ENCODE measurements at places on chromosomes 5 and 9. TPM values are rescaled to one million over a fixed set of nuclear protein-coding genes. Genes with fewer than 3 reads are reported as not detected.

The SHISAL2B gene
- not detected for total RNA-seq

The PLAC8L1 gene
- 0.49 TPM for total RNA-seq

The C5orf58 gene
- not detected for total RNA-seq

The CKS2 gene
- total RNA-seq, result 3.6 TPM

The ERAP2 gene
- 6.4 TPM for total RNA-seq

The MARVELD2 gene
- total RNA-seq, result not detected

The RASGEF1C gene
- total RNA-seq, result not detected

- no peak for DNase-seq
- no peaks in the 10 kb centered on the region for H3K27me3 ChIP-seq
- H3K36me3 ChIP-seq, result no peaks in the 10 kb centered on the region
- H3K4me3 ChIP-seq, result no peak overlapping the region
- H3K27ac ChIP-seq, result no peak overlapping the region
These were observed 383.9 kb upstream of the DAB2 start for GRCh38 chr5:39808656-39809055.

DNA sequence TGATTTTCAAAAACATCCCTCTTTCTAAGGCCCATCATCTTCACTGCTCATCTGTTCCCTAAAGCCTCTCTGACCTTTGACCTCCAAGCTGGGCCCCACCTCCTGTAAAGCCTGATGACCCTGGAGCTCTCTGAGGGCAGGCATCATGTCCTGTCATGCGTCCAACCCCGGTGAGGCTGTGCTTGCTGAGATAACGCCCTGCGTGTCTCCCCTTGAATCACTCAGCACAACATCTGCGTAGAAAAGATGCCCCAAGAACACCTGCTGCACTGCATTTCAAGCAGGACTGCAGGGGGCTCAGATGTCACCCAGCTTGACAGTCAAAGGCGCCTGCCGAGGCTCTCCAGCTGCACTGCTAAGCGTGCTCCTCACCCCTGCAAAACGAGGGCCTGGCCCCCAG lies 78.0 kb downstream of the OTULIN start:
- no peaks in the 10 kb centered on the region for H3K27me3 ChIP-seq
- H3K27ac ChIP-seq, result peak overlapping the region; percentile 86
- peaks cover 39% of the 10 kb centered on the region for H3K36me3 ChIP-seq
- H3K4me3 ChIP-seq, result no peak overlapping the region
- H3K4me1 ChIP-seq, result peaks cover 31% of the 10 kb centered on the region

DNA sequence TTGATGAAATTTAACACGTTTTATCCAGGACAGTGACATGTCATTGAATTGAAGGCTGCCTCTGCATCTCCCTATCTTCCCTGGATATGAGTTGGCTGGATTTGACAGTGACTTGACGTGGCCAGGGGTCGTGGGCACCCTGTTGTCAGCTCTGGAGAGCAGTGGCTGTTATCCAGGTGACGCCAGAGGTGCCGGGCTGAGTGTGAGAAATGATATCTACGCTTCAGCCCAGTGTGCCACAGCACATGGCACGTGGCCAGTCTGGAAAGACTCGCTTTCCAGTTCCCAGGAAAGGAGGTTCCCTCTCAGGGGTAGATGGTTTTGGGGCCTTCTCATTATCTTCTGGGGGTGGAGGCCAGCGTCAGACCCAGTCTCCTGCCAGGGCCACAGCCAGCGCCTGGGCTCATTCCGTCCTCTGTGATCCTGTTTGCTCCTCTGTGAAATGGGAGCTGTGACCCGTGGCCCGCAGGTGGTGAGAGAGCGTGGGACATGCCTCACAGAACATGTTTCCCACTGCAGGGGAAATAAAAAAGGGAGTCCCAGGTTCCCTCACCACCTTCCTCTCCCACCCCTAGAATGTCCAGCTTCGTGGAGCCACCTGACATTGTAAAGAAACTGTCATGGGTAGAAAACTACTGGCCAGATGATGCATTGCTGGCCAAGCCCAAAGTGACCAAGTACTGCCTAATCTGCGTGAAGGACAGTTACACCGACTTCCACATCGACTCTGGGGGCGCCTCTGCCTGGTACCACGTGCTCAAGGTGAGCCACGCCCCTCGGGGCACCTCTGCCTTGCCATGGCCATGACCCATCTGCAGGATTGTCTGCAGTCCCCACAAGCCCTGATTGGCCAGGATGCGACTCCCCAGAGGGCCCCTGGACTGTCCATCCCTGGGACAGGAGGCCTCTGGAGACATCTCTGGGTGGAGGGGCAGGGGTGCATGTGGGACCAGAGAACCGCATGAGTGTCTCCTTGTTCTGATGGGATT lies 76.5 kb downstream of the PHF2 start:
- no peak overlapping the region for H3K27ac ChIP-seq
- H3K4me1 ChIP-seq, result no peaks in the 10 kb centered on the region
- H3K36me3 ChIP-seq, result no peaks in the 10 kb centered on the region
- DNase-seq, result no peak
- H3K27me3 ChIP-seq, result no peaks in the 10 kb centered on the region
- H3K4me3 ChIP-seq, result no peak overlapping the region

DNA sequence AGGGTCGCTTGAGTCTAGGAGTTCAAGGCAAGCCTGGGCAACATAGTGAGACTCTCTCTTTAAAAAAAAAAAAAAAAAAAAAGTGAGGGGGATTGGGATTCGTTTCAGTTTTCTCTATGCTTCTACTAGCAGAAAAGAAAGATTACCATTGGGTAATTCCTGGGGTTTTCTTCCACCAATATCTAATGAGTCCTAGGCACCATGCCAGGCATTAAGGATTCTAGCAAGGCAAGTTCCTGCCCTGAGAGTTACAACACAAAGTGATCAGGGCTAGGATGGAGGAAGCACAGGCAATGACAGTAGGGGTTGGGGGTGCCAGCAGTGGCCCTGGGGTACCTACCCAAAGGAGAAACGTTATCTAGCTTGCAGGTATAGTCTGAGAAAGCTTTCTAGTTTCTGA lies 90.8 kb downstream of the PCDH1 start:
- H3K27ac ChIP-seq, result no peak overlapping the region
- no peak for DNase-seq
- H3K27me3 ChIP-seq, result no peaks in the 10 kb centered on the region
- no peaks in the 10 kb centered on the region for H3K4me1 ChIP-seq
- no peak overlapping the region for H3K4me3 ChIP-seq

- H3K27ac ChIP-seq, result no peak overlapping the region
- no peak overlapping the region for H3K4me3 ChIP-seq
- H3K36me3 ChIP-seq, result no peaks in the 10 kb centered on the region
These were observed 83.9 kb upstream of the CXCL14 start for GRCh38 chr5:135662683-135663082.

GRCh38 chr5:82723168-82723567 lies 354.0 kb downstream of the TMEM167A start:
- no peak overlapping the region for H3K4me3 ChIP-seq
- H3K36me3 ChIP-seq, result no peaks in the 10 kb centered on the region
- H3K4me1 ChIP-seq, result no peaks in the 10 kb centered on the region

- H3K36me3 ChIP-seq, result no peaks in the 10 kb centered on the region
- H3K4me3 ChIP-seq, result no peak overlapping the region
- no peak overlapping the region for H3K27ac ChIP-seq
- H3K4me1 ChIP-seq, result peaks cover 2% of the 10 kb centered on the region
These were observed 321.9 kb downstream of the EBF1 start for GRCh38 chr5:158777647-158778350.

- H3K27me3 ChIP-seq, result no peaks in the 10 kb centered on the region
- no peak overlapping the region for H3K4me3 ChIP-seq
- DNase-seq, result no peak
- H3K36me3 ChIP-seq, result no peaks in the 10 kb centered on the region
These were observed 8.9 kb downstream of the MRPL22 start for GRCh38 chr5:154949781-154950180.

DNA sequence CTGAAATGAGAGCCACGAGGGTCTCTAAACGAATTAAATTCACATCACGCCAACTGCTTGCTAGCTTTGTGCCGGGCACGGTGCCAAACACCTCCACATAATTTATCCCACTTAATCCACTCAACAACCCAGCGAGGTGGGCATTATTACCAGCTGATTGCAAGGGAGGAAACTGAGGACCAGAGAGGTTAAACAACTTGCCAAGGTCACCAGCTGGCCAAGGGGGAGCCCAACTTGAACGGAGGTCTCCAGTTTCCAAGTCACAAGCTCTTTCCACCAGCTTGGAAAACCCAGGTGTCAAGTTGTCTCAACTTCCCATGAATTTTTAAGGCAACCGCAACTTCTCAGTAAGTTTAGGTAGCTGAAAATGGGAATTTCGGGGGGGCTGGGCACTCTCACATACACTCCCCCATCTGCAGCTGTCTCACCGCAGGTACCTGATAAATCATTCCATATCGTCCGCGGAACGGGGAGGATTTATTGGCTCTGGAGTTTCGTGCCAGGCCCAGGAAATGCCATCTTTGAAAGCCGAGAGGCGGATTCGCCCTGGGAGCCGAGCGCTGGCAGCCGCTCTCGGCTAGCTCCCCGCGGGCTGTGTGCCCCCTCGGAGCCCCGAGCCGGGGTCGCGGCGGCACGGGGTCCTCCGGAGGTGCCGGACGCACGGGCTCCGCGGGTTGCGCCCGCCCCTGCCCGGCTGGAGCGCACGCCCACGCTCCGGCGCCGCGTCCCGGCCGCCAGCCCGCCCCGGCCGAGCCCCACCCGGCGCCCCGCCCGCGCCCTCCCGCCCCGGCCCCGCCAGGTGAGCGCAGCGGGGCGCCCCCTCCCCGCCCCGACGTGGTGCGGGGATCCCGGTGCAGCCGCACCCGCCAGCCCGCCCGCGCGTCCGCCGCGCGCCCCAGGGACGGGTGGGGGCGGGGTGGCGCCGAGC lies 617 bp downstream of the PTPN3 start:
- H3K27ac ChIP-seq, result peak overlapping the region; percentile 85
- DNase-seq, result peak; percentile 19
- peak overlapping the region; percentile 73 for H3K4me3 ChIP-seq
- peaks cover 6% of the 10 kb centered on the region for H3K27me3 ChIP-seq

DNA sequence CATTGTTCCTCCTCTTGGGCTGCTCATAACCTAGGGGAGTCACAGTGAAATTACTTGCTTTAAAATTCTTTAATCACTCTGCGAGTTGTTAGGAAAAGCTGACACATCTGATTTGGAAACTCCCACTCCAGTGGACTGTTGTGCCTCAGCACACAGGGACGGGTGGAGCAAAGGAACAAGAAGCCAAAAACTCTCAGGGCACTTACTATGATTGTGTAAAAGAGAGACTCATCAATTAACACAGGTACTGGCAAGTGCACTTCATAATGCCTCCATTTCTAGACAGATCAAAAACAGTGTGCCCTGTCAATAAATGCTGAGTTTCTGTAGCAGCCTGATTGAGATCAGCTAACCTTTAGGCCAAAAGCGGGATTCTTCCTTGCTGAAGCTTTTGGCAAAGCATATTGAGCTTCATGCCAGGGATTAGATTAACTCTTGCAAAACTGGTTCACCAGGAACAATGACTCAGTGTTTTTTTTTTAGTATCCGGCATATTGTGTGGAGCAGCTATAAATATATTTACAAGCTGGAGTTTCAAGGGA lies 55.9 kb downstream of the TMC1 start:
- no peaks in the 10 kb centered on the region for H3K27me3 ChIP-seq
- H3K36me3 ChIP-seq, result no peaks in the 10 kb centered on the region
- peaks cover 53% of the 10 kb centered on the region for H3K4me1 ChIP-seq
- H3K4me3 ChIP-seq, result peak overlapping the region; percentile 52
- no peak for DNase-seq

DNA sequence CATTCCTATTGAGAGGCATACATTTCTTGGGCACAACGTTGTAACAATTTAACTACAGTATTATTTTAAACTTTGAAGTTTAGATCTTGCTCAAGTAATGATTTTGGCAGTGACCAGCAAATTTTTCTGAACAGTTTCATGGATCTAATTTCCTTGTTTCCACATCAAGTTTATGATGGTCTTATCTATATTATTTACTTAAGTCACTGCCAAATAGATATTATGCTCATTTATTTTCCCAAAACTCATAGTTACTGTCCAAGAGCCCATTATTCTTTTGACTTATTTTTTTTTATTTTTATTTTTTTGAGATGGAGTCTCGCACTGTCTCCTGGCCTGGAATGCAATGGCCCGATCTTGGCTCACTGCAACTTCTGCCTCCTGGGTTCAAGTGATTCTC lies 86.5 kb upstream of the TLE4 start:
- no peak overlapping the region for H3K27ac ChIP-seq
- no peak overlapping the region for H3K4me3 ChIP-seq
- no peaks in the 10 kb centered on the region for H3K4me1 ChIP-seq
- H3K27me3 ChIP-seq, result no peaks in the 10 kb centered on the region
- no peak for DNase-seq

- H3K4me1 ChIP-seq, result no peaks in the 10 kb centered on the region
- H3K4me3 ChIP-seq, result peak within 1 kb of the TSS; percentile 52
- DNase-seq, result peak; percentile 14
- H3K27me3 ChIP-seq, result peaks cover 53% of the 10 kb centered on the region
- no peak within 1 kb of the TSS for H3K27ac ChIP-seq
These were observed at the start of gene EDIL3 for GRCh38 chr5:84384604-84385575. EDIL3 (minus strand) TSS chr5:84384880; CDS start chr5:84384374, 506 bp downstream.

DNA sequence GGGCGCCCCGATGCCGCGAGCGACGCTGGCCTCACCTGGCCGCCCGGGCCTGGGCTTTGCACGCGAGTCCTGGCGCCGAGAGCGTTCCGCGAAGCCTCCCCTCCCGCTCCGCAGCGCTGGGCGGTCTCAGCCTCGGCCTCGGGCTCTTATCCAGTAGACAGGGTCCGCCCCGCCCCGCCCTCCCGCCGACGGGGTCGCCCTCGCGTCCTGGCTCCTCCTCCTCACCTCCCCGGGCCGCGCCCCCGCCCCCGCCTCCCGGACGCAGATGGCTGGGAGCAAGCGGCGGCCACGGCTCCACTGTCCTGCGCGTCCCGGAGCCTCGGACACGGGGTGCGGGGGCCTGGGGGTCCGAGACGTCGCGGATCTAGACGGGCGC lies at the start of gene SLC6A3:
SLC6A3 (minus strand) TSS at position 128 of the 376 bp plus-strand sequence. CDS start 2,243 bp downstream, outside the sequence.
- H3K36me3 ChIP-seq, result no peaks in the 10 kb centered on the region
- H3K27me3 ChIP-seq, result no peaks in the 10 kb centered on the region
- H3K4me3 ChIP-seq, result peak within 1 kb of the TSS; percentile 28
- peak; percentile 52 for DNase-seq
- H3K4me1 ChIP-seq, result no peaks in the 10 kb centered on the region
- no peak within 1 kb of the TSS for H3K27ac ChIP-seq

GRCh38 chr5:55913466-55914413 lies 62.6 kb downstream of the IL31RA start:
- no peaks in the 10 kb centered on the region for H3K4me1 ChIP-seq
- no peak for DNase-seq
- no peak overlapping the region for H3K27ac ChIP-seq
- H3K36me3 ChIP-seq, result no peaks in the 10 kb centered on the region
- no peak overlapping the region for H3K4me3 ChIP-seq

DNA sequence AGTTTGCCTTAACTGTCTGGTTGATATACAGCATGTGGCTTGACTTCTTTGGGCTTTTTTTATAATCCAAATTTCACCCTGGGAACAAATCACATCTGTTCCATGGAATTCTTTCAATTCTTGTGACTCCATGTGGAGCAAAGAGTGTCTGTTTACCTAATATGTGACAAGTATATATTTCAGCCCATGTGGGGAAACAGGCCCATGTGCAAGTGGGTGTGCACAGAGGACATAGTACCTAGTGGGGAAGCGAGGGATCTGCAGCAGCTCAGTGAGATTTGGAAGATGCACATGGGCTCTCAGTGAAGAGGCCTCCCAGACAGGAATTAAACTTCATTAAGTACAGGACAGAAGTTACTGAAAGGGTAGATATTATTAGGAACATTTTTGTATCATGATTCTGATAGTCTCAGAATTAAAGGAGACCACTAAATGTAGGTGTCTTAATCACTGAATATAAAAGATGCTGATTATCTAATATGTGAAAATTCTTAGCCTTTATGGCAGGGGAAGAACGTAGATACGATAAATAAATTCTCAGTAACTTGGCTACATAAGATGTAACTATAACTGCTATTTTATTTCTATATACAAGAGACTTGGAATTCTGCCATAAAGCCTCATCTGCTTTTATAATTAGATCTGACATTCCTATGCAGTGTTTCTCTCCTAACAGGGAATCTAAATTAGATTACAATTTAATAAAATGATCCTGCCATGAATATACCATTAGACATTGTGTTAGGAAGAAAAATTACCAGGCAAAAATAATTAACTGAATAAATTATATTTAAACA lies 181.2 kb downstream of the SLC12A2 start:
- DNase-seq, result no peak
- no peak overlapping the region for H3K4me3 ChIP-seq
- H3K4me1 ChIP-seq, result no peaks in the 10 kb centered on the region
- no peak overlapping the region for H3K27ac ChIP-seq

Measured in psoas muscle (tissue), 8 donors.